ENCODE measurements at places on chromosomes 7 and 10. TPM values are rescaled to one million over a fixed set of nuclear protein-coding genes. Genes with fewer than 3 reads are reported as not detected.

DNA sequence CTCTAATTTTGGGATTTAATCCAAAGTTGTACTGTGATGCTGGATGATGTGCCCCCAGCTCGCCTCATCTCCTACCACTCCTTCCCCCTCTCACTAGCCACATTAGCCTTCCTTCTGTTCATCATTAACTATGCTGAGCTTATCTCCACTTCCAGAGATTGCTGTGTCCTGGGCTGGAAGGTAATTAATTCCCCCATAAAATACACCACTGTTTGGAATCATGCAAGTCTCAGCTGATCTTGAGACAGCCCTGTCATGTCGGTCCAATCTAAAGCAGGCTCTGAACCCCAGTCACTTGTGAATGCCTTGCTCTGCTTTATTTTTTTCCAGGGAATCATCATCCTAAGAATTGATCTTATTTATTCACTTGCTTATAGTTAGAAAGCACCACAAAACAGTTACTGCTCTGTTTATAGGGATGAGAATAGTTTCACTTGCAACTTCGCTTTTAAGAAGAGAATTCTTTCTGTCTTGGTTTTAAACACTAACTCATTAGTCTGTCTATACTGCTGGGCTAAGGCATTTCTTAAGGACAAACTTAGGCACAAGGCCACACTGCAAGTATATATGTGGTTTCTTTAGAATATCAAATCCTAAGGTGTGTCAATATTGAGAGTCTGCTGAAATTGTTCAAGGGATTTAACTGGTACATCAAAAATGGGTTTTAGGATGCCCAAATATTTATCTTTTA lies 341.1 kb upstream of the SEMA3A start:
- no peak for DNase-seq
- no peak overlapping the region for H3K27ac ChIP-seq
- H3K4me3 ChIP-seq, result no peak overlapping the region

The HGF gene
- total RNA-seq, result not detected

DNA sequence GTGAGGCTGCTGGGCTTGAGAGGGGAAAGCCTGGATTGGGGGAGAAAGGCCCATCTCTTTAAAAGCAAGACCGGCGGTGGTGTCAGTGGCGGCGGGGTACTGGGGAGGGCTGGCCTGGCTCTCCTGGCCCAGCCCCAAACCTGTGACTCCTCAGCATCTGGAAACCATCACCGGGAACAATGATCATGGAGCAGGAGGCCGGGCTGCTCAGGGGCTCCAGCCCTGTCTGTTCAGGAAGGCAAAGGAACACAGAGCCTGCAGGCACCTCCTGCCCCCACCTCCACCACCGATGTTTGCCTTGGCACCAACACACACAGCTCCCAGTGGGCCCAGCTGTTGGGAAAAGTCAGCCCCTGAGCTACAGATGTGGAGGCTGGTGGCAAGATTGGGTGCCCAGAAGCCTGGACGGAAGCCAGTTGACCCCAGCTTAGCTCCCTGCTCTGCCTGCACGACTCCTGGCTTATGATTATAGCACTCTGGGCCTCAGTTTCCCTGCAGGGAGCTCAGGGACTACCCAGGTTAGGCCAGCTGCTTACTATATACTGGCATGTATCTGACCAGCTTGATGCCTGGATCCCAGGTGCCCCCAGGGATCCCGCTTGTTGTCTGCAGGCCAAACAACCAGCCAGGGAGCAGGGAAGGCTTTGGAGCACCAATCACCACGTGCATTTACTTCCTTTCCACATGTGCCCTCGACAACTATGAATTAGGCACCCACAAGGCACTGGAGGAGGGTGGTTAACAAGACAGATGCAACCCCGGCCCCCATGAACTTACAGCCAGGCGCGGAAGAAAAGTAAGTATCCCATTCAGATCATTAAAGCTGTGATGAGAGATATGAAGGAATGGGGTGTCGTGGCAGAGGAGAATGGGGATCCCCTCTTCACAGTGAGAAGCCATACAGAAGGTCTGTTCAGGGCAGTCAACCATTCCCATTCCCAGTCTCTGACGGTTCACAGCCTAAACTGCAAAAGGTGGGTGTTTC lies 37.3 kb downstream of the ZCCHC24 start:
- H3K4me1 ChIP-seq, result peaks cover 4% of the 10 kb centered on the region
- H3K27ac ChIP-seq, result no peak overlapping the region
- no peaks in the 10 kb centered on the region for H3K36me3 ChIP-seq
- H3K27me3 ChIP-seq, result no peaks in the 10 kb centered on the region
- no peak for DNase-seq

DNA sequence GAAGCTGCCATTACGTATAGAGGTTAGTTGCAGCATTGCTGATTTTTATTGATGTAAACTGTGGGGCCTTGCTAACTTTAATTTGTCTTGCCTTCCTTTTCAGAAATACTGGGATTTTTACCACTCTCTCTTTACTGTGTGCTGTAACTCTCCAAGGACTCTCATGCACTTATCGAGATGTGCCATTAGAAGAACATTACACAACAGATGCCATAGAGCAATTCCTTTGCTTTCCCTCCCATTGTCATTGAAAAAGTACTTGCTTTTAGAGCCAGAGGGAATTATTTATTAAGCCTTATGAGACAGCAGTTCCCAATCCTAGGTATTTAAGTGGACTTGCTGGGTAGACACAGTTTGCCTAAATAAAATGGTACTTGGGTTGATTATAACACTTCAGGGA lies 51.7 kb downstream of the ASB4 start:
- no peak overlapping the region for H3K4me3 ChIP-seq
- H3K27ac ChIP-seq, result no peak overlapping the region
- H3K4me1 ChIP-seq, result no peaks in the 10 kb centered on the region
- H3K27me3 ChIP-seq, result peaks cover 22% of the 10 kb centered on the region

GRCh38 chr7:155224116-155224811 lies 73.4 kb upstream of the INSIG1 start:
- H3K4me1 ChIP-seq, result peaks cover 3% of the 10 kb centered on the region
- peaks cover 8% of the 10 kb centered on the region for H3K27me3 ChIP-seq
- H3K36me3 ChIP-seq, result no peaks in the 10 kb centered on the region
- DNase-seq, result no peak

DNA sequence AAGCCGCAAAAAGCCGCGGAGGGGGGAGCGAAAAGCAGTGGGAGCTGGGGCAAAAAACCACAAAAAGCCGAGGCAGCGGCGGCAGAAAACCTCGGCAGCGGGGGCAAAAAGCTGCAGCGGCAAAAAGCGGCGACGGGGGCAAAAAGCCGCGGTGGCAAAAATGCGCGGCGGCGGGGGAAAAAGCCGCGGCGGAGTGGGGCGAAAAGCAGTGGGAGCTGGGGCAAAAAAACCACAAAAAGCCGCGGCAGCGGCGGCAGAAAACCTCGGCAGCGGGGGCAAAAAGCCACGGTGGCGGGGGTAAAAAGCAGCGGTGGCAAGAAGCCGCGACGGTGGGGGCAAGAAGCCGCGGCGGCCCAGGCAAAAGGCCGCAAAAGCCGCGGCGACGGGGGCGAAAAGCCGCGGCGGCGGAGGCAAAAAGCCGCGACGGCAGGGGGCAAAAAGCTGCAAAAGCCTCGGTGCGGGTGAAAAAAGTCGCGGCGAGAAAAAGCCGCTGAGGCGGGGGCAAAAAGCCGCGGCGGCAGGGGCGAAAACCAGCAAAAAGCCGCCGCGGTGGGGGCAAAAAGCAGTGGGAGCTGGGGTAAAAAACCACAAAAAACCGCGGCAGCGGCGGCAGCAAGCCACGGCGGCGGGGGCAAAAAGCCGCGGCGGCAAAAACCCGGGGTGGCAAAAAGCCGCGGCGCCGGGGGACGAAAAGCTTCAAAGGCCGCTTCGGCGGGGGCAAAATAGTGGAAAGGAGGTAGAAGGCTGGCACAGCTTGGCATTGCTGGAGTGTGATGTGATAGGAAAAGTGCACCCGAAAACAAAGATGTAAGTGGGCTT lies 135.9 kb downstream of the ZNF92 start:
- H3K36me3 ChIP-seq, result no peaks in the 10 kb centered on the region
- no peak overlapping the region for H3K27ac ChIP-seq
- no peak for DNase-seq
- H3K4me1 ChIP-seq, result peaks cover 6% of the 10 kb centered on the region

GRCh38 chr10:18164093-18164492 lies 23.9 kb downstream of the CACNB2 start:
- no peak for DNase-seq
- H3K4me3 ChIP-seq, result no peak overlapping the region
- no peaks in the 10 kb centered on the region for H3K4me1 ChIP-seq
- no peaks in the 10 kb centered on the region for H3K27me3 ChIP-seq

DNA sequence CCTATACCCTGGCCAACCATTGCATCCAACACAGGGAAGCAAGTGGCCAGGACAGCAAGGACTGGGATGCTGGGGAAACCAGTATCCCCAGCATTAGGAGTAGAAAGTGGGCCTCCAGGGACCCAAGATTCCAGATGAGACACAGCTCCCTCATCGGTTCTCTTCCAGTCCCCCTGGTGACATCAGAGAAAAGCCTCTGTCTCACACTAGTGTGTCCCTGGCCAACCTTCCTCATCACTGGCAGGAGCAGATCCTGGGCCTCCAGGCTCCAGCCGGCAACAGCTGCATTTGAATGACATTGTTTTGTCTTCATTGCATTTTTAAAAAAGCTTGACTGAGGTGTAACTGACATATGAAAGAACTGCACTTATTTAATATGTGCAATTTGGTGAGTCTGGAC lies 177.3 kb upstream of the LYZL2 start:
- no peak overlapping the region for H3K27ac ChIP-seq
- no peak for DNase-seq
- H3K27me3 ChIP-seq, result no peaks in the 10 kb centered on the region

The C10orf67 gene
- total RNA-seq, result not detected

- DNase-seq, result no peak
- H3K4me1 ChIP-seq, result no peaks in the 10 kb centered on the region
- no peak overlapping the region for H3K4me3 ChIP-seq
- H3K27ac ChIP-seq, result no peak overlapping the region
Observed at GRCh38 chr10:34646331-34646730, 168.8 kb downstream of the PARD3 start.

The TUBB8 gene
- total RNA-seq, result not detected

The CELF2 gene
- total RNA-seq, result 208 TPM

- peak overlapping the region; percentile 90 for H3K4me3 ChIP-seq
- DNase-seq, result peak; percentile 73
- H3K36me3 ChIP-seq, result no peaks in the 10 kb centered on the region
- H3K27ac ChIP-seq, result no peak overlapping the region
- peaks cover 15% of the 10 kb centered on the region for H3K4me1 ChIP-seq
- peaks cover 36% of the 10 kb centered on the region for H3K27me3 ChIP-seq
Observed at GRCh38 chr10:117175901-117176534, 21.3 kb upstream of the KCNK18 start.

- H3K4me3 ChIP-seq, result no peak overlapping the region
- H3K27me3 ChIP-seq, result no peaks in the 10 kb centered on the region
- DNase-seq, result no peak
Observed at GRCh38 chr7:121882731-121883130, 9.8 kb downstream of the PTPRZ1 start.

- H3K4me1 ChIP-seq, result peaks cover 9% of the 10 kb centered on the region
- H3K27me3 ChIP-seq, result no peaks in the 10 kb centered on the region
- H3K27ac ChIP-seq, result no peak overlapping the region
- no peak overlapping the region for H3K4me3 ChIP-seq
- DNase-seq, result no peak
Observed at GRCh38 chr10:14859775-14860174, 18.9 kb upstream of the SUV39H2 start.

DNA sequence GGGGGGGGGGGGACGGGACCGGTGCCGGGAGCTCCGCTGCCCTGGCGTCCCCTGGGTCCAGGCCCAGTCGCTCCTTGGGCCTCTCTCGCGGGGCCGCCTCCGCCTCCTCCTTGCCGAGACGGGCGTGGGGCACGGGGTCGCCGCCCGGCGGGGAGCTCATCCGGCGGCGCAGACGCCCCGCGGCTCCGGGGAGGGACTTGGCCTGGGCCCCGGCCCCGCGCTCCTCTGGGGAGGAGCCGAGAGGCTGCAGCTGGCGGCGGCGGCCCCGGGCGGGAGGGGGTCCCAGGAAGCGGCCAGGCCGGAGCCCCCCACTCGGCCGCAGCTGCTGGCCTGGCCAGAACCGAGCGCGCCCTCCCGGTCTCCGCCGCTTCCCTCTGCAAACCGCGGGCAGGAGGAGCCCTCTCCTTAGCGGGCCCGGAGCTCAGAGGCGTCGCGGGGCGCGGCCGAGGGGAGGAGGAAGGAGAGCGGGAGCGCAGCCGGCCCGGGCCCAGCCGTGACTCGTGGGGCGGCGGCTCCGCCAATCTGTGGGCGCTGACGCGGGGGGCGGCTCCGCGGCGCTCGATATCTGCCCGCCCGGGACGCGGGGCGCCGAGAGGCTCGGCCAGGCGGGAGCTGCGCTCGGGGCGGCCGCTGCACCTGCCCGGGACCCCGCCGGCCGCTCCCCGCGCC lies at the start of gene FAM20C:
TSS of gene FAM20C (plus strand) at position 591 of the 669 bp plus-strand sequence. CDS start 629 bp downstream, outside the sequence.
- no peak within 1 kb of the TSS for H3K27ac ChIP-seq
- no peaks in the 10 kb centered on the region for H3K4me1 ChIP-seq
- peaks cover 19% of the 10 kb centered on the region for H3K27me3 ChIP-seq
- H3K4me3 ChIP-seq, result peak within 1 kb of the TSS; percentile 68

DNA sequence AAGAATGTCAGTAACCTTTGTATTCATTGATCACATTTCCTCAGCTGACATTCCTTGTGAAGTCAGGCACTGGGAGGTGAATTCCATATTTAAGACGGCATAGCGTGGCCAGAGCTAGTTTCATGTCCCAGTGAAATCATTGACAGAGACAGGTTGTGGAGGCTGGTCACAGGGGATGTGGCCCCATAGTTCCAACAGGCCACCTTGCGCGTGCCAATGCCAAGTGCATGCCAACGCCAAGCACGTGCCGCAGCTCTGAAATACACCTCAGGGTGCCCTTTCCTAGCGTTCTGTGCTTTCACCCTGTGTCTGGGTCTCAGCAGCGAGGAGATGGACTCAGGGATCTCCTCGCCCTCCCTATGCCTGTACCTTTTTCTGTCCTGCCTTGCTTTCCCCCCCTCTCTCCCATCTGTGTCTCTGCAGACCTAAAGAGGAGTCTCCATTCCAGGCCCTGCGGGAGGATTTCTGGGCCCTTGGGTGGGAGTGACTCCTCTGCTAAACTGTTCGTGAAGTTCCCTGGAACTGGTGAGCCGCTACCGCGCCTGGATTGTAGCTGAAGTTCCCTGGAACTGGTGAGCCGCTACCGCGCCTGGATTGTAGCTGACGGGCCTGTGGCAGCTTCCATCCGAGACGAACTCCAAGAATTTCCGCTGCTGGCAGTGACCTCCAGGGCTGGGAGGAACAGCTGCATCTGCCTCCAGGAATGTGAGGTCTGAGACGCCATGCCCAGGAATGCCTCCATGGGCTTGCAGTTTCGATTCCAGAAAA lies 19.7 kb downstream of the AQP1 start:
- H3K36me3 ChIP-seq, result no peaks in the 10 kb centered on the region
- peak; percentile 44 for DNase-seq
- H3K4me3 ChIP-seq, result no peak overlapping the region
- H3K27ac ChIP-seq, result no peak overlapping the region
- H3K4me1 ChIP-seq, result no peaks in the 10 kb centered on the region

The CD36 gene
- not detected for total RNA-seq

DNA sequence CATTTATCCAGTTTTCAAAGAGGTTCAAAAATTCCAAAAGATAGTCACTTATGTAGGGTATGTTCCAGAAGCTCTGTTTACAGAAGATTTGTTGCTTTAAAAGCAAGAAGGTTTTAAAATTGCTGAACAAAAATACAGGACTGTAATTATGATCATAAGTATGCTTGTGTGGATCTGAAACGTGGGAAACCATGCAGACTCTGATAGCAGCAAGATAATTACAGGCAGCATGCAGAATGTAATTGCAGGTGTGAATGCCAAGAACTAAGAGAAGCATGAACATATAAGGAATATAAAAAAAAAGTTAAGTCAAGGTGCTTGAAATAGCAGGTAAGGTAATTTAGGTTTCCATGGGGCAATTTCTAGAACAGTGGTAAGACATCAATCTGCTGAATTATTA lies 405.7 kb downstream of the ARL4A start:
- H3K27me3 ChIP-seq, result no peaks in the 10 kb centered on the region
- no peak for DNase-seq
- H3K27ac ChIP-seq, result no peak overlapping the region
- no peaks in the 10 kb centered on the region for H3K4me1 ChIP-seq

The ARHGAP22 gene
- total RNA-seq, result 0.14 TPM
